ENCODE measurements at places on chromosomes 13 and 19.

GRCh38 chr13:92719868-92720267 is 506.7 kb upstream of the GPC6 start:
- no peak for DNase-seq

DNA sequence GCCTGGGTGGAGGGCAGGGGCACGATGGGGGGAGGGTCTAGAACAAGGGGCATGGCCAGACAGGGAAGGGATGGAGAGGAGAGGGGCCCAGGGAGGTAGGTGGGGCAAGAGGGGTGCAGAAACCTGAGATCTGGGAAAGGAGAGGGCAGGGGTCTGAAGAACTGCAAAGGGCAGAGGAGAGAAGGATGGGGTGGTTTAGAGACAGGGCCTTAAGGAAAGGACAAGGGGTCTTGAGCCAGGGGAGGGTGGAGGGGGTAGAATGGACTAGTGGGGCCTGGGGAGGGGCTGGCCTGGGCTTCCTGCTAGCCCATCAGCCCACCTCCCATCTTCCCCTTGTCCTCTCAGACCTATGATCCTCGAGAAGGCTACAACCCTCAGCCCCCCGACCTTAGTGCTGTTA is 72.5 kb downstream of the RYR1 start:
- DNase-seq, result no peak

DNA sequence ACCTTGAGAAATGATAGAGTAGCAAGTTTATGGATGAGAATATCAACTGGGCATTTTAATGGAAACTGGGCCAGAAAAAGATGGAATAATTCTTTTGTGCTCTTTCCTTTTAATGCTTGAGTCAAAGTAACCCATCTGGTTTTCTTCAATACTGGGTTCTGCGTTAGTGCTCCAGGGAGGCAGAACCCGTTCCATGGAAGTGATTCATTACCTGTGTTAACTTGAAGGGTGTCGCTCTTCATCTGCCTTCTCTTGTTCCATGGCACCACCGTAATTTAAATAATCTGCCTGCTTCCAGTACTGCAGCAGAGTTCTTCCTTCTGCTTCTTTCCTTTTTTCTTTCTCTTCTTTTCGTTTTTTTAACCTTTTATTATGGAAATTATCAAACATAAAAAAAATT is 14.7 kb upstream of the USP12 start:
- no peak for DNase-seq

DNA sequence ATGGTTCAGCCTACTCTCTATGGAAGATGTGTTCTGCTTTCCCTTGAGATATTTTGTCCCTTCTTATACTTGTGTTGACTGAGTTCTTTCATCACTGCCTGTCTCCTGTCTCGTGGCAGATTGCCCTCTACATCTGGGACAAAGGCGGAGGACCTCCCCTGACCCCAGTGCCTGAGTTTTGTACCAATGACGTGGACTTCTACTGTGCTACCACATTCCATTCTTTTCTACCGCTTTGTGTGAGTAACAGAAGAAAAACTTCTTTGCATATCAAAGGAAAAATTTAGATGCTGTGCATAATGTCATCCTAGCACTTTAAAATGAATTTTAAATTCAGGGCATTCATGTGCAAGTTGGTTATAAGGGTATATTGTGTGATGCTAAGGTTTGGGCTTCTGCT is 74.6 kb downstream of the B3GLCT start:
- DNase-seq, result no peak

GRCh38 chr13:90438576-90438975 is 908.9 kb upstream of the MIR17HG start:
- DNase-seq, result no peak

- DNase-seq, result no peak
These were observed 427.9 kb downstream of the ZNF536 start for GRCh38 chr19:30799865-30800755.

GRCh38 chr13:45932676-45933075 is 81.1 kb upstream of the SIAH3 start:
- DNase-seq, result no peak

- DNase-seq, result no peak
These were observed 441.5 kb upstream of the PCDH20 start for GRCh38 chr13:61857198-61857597.

DNA sequence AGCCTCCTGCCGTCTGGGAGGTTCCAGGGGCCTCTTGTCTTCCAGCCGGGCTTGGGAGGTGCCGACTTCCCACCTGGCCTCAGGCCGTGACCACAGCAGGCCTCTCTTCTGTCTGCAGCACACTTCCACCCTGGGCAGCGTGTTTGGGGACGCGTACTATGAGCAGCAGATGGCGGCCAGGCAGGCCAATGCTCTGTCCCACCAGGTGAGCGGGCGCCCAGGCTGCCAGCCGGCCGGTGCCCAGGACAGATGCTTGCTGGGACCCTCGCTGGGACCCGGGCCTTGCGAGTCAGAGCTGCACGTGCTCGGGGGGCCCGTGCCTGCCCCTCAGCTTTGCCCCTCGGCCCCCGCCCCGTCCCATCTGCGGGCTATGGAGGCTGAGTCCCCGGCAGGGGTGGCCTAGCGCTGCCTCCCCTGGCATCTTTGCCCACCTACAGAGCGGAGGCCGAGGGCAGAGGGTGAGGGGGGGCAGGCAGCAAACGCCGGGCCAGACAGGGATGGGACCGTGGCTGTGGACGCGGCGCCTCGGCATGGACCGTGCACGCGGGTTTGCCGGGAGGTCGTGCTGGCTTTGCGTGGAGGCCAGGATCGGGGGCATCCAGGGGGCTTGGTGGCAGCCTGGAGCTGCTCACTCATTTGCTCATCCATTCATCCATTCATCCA is 16.2 kb downstream of the COMP start:
- DNase-seq, result no peak

DNA sequence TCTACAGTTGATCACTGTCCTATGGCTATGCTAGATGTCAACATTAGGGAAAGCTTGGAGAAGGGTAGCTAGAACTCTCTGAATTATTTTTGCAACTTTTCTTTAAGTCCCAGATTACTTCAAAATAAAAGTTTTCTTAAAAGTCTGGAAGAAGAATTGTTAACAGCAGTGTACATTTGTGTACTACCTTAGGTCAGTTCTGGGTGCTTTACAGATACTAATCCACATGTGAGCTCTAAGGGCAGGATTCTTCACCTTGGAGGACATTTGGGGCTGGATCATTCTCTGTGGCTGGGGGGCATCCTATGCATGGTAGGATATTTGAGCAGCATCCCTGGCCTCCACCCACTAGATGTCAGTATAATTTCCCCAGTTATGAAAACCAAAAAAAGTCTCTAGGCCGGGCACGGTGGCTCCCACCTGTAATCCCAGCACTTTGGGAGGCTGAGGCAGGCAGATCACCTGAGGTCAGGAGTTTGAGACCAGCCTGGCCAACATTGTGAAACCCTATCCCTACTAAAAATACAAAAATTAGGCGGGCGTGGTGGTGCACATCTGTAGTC is 2.8 kb downstream of the BRME1 start:
- DNase-seq, result no peak

GRCh38 chr13:30850204-30850866 is 55.7 kb upstream of the MEDAG start:
- DNase-seq, result peak; percentile 56

DNA sequence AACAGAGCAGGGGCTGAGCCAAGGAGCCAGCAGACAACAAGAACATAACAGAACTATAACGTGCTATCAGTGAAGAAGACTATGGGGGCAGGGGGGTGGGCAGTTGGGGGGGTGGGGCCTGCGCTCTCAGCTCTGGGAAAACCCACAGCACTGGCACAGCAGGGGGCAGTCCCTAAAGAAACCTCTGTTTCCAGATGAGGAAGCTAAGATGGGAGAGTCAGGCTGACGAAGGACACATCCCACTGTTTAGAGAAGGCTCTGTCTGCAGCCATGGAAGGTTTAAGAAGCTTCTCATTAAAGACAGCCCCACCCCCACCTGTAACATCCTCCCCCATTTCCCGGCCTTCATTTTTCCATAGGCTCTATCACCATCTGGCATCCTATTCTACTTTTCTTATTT is 7.1 kb upstream of the DOCK9 start:
- DNase-seq, result no peak

DNA sequence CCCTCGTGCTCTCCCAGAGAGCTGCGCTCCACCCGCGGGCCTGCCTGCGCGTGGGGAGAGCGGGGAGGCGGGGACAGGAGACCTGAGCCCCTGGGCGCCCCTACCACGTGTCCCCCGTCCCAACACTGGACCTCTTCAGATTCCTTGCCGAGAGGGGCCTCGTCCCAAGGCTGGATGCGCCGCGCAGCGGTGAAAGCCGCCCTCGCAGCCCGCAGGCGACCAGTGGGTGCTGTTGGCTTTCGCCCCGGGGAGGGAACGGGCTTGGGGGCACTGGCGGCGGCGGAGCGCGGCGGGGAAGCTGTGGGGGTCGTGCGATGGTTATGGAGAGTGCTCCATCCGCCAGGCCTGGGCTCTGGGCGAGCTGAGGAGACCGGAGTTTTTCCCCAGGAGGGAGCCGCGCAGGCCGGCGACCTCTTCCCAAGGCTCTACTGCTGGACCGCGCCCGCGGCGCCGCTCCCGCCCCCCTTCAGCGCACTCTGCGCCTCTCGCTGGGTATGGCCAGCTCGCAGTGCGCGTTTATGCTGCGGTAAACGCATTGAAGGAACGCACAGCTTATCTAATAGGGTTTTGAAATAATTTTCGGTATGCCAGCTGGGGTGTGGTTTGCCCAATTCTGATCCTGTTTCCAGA is 17.2 kb upstream of the RNF17 start:
- no peak for DNase-seq

GRCh38 chr19:30029721-30030510 is 87.9 kb downstream of the URI1 start:
- DNase-seq, result no peak

- no peak for DNase-seq
These were observed 83.6 kb downstream of the KDM4B start for GRCh38 chr19:5052515-5052914.

DNA sequence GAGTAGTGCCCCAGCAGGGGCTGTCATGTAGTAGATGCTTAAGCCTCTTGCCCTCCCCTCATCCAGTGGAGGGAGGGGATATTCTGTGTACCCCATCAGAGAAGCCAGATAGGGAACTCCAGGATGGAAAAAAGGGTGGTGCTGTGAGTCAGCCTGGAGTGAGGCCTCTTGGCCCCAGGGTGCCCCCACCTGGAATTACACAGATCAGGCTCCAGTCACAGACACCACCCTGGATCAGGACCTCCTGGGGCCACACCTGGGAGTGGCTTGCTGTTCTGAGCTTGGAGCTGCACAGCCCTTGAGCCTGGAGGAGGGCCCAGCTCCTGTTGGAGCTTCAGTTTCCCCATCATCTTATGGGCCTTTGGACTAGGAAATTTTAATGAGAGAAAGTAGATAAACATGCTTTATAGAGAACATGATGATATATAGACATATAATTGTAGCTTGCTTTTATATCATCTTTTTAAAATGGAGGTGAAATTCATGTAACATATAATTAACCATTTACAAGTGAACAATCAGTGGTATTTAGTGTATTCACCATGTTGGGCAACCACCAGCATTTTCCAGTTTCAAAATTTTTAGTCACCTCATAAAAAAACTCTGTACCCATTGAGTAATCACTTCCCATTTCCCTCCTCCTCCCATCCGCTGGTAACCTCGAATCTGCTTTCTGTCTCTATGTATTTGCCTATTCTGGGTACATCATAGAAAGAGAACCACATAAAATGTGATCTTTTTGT is 24.6 kb downstream of the CYP4F22 start:
- DNase-seq, result no peak

- no peak for DNase-seq
These were observed 108.2 kb downstream of the EDNRB start for GRCh38 chr13:77810430-77810829.

DNA sequence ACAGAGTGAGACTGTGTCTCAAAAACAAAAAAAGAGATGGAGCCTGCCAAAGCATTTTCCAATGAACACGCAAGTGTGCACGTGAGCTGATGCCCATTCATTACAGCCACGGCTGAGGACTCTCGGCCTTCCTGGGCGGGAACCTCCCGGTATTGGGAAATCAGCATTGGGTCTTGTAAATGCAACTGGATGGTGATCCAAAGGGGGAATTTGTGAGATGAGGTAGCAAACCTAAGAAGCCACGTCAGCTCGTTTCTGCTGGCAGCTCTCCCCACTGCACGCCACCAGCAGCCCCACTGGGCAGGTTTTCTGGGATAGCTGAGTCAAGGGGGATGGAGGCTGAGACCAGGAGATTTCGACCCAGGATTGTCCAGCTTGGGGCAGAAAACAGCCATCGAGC is 11.5 kb downstream of the C13orf46 start:
- no peak for DNase-seq

- DNase-seq, result no peak
These were observed 7.3 kb upstream of the HOMER3 start for GRCh38 chr19:18948075-18948975.

GRCh38 chr13:35179494-35179893 is 237.4 kb downstream of the NBEA start:
- DNase-seq, result no peak

- DNase-seq, result no peak
These were observed 16.3 kb downstream of the S1PR2 start for GRCh38 chr19:10214784-10215183.

DNA sequence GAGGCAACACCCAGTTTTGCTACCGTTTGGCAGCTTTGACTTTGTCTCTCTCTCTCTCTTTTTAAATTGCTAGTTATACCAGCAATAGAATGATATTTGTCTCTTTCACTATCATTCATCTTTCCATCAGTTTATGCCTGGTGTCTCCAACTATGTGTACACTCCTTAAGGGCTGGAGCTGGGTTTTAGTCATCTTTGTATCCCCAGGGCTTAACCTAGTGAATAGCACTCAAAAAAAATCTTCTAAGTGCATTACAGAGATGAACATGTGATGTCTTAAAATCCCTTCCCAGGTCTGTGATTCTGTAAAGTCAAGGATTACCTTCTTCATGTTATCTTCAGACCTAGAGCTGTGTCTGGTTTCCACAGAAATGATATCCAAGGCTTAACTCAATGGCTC is 7.8 kb upstream of the UBL3 start:
- DNase-seq, result no peak

GRCh38 chr13:39123578-39123977 is 85.3 kb downstream of the NHLRC3 start:
- no peak for DNase-seq

GRCh38 chr13:45807520-45808099 is 43.9 kb downstream of the SIAH3 start:
- DNase-seq, result peak; percentile 12

DNA sequence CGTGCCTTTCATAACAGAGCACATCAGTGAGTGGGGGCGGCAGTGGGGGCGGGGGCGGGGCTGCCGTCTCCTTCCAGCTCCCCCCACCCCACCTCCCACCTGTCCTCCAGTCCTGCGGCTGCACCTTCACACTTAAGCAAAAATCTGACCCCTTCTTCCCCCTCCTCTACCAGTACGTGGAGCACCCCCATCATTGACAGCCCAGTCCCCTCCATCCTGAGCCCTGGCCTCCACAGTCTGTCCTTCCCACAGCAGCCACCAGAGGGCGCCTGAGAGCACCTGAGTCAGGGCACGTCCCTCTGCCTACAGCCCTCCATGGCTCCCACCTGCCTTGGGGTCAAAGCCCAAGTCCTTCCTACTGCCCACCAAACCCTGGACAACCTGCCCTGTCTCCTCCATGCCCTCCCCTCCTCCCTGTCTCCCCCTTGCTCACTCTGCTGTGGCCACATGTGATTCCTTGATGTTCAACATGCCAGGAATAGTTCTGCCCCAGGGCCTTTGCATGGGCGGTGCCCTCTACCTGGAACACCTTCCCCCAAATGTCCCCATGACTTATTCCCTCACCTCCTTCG is 4.0 kb downstream of the EBI3 start:
- no peak for DNase-seq

- no peak for DNase-seq
These were observed 3.9 kb downstream of the BCKDHA start for GRCh38 chr19:41401483-41401882.
